Left kidney (tissue), 8 donors: ENCODE measurements at places on chromosomes 7 and 10. TPM values are rescaled to one million over a fixed set of nuclear protein-coding genes. Genes with fewer than 3 reads are reported as not detected.

DNA sequence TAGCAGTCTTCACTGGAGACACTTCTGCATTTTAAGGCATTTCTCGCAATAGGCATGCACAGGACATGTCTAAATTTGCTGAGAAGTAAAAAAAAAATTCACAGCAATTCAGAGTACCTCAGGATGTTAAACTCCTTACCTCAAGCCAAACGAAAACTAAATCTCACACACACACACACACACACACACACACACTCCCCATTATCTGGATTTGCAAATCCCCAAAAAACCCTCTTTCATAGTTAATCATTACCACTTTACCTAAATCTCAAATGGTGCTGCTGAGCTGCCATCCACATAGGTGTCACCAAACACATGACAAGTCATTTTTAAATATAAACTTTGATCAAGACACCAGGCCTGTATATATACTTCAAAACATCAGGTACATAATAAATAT is 31.8 kb downstream of the CACNA2D1 start:
- DNase-seq, result no peak

- no peak for DNase-seq
Observed at GRCh38 chr7:12945901-12946300, 258.5 kb downstream of the ARL4A start.

DNA sequence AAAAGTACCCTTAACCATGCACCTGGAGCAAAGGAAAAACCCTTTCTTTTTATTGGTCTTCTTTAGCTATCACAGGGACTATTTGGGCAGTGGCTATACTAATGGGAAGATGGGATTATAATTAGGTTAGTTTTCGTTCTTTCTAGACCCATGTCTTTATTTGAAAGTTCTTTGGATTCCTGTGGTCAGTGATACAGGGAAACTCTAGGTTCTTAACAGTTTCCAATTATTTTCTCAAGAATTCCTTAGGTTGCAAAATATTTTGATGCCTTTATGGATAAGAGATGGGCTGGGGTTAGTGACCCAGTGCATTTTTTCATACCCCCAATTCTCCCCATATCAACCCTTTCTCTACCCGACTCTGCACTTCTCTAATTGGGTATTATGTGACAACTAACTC is 49.0 kb downstream of the ADD3 start:
- no peak for DNase-seq

GRCh38 chr7:29748286-29749099 is 57.8 kb upstream of the WIPF3 start:
- DNase-seq, result no peak

DNA sequence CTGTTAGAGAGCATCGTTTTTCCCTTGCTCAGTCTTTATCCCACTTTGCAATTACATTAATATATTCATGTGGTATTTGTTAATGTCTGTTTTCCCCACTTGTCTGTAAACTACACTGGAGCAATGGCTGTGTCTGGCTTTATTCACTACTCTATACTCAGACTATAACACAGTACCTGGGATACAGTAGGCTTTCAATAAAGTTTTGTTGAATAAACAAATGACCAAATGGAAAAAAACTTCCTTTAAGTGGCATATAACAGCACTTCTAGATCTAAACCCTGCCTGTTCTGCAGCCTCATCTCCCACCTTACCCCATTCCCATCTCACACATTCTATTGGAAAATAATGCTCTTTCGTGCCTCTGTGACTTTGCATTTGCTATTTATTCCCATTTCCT is 57.3 kb upstream of the SPOCK2 start:
- no peak for DNase-seq

DNA sequence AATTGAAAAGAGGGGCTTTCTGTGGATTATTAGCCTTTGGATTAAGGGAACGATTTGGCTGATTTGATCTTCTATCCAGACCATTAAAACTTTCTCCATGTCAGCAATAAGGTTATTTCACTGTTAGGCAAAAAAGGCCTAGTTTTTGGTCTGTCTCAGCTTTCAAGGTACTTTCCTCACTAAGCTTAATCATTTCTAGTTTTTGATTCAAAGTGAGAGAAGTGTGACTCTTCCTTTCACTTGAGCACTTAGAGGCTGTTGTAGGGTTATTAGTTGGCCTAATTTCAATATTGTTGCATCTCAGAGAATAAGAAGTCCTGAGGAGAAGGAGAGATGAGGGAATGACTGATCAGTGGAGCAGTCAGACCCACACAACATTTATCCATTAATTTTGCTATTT is 596.0 kb upstream of the TPK1 start:
- no peak for DNase-seq

The ATP5MK gene
- polyA plus RNA-seq, result 226 TPM

The CPED1 gene
- polyA plus RNA-seq, result 43.4 TPM

The STK31 gene
- 1.0 TPM for polyA plus RNA-seq

DNA sequence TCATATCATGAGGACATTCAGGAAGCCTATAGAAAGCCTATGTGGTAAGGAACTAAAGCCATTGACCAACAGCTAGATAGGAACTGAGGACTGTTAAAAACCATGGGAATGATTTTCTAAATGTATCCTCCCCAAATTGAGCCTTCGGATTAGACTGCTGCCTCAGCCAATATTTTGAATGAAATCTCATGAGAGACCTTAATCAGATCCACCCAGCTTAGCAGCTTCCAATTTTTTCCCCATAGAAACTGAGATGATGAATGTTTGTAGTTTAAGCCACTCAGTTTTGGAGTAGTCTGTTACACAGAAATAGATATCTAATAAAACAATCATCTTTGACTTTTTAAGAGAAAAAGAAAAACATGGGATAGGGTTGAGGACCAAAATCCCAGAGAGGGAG is 292.0 kb downstream of the HPSE2 start:
- DNase-seq, result no peak

- DNase-seq, result no peak
Observed at GRCh38 chr7:44150466-44150832, 9.3 kb upstream of the MYL7 start.

DNA sequence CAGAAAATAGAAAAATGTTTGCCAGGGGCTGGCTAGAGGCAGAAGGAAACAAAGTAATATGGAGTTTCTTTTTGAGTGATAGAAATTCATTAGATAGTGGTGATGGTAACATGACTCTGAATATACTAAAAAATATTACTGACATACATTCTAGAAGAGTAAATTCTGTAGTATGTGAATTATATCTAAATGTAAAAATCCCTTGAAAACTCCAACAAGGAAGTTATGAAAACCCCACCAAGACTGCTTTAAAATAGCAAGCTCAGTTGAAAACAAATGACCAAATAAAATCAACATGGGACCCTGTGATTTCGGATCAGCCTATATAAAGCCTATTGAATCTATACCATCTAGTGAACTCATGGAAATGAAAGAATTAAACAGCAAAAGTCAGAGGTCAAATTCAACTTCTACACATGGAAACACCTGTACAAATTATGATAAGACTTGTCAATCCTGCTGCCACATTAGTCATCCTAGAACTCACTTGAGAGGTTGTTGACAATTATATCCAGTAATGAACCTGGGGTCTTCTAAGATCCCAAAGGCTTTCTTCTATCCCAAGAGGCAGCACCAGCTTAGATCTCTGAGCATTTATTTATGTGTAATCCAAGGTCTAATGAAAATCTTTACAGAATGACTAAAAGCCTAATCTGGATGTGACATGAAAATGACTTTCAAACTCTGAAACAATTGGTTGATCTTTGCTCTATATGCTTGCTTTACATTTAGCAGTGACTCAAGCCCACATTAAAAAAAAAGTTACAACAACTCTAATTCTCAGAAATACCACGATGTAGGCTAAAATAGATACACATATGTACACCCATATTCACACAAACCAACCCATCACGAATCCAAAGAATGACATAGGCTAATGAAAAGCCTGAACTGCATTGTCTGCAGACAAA is 59.3 kb downstream of the OSBPL3 start:
- no peak for DNase-seq

DNA sequence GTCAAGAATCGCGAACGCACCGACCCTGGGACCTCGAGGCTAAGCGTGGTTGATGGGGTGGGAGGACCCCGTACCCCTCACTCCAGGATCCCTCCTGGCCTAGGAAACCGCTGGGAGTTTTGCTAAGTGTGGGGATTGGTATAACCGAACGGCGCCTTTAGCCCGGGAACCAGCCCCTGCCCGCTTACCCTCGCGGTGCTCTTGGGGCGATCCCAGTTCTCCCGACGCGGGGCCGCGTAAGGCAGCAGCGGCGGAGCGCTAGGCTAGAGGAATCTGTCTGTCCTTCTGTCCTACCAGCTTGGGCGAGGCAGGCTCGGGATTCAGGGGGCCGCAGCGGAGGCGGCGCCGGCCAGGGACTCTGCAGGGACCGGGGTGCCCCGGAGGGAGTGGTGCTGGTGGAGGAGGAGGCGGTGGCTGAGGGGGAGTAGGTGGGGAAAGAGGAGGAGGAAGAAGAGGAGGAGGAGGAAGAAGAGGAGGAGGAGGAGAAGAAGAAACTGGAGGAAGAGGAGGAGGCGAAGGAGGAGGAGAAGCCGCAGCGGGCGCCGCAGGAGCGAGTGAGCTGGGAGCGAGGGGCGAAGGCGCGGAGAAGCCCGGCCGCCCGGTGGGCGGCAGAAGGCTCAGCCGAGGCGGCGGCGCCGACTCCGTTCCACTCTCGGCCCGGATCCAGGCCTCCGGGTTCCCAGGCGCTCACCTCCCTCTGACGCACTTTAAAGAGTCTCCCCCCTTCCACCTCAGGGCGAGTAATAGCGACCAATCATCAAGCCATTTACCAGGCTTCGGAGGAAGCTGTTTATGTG is 439 bp upstream of the EMX2 start:
- DNase-seq, result peak; percentile 90

The SLC26A5 gene
- 0.75 TPM for polyA plus RNA-seq

The RTKN2 gene
- 20.0 TPM for polyA plus RNA-seq

DNA sequence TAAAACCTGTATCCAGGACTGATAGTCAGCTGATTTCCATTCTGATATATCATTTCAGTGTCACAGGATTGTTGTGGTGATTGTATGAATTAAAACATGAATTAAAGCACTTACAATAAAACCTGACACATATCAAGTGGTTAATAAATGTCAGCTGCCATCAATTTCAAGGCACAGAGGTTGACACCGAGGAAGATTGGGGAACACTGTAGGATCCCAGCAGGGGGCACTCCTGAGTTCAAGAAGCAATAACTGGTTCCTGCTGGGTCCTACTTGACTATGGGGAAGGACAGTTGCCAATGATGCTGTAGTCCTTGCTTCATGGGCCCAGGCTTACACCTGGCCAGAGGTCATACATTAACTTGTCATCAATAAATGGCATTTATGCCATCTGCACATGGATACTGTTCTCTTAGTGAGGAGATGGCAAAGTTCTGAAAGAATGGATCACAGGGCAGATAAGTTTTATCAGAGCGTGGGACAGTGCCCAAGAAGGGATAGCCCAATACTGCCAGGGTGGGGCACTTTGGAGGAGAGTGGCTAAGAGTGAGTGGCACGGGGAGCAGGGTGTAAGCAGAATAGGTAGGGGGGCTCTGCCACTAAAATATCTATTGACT is 24.1 kb downstream of the FZD1 start:
- no peak for DNase-seq

GRCh38 chr10:108422286-108422685 is 1257.8 kb upstream of the SORCS1 start:
- DNase-seq, result no peak

- DNase-seq, result no peak
Observed at GRCh38 chr10:74063256-74063655, 65.3 kb downstream of the VCL start.

GRCh38 chr7:87797798-87798403 is 78.3 kb downstream of the SLC25A40 start:
- peak; percentile 46 for DNase-seq

GRCh38 chr7:108875139-108875538 is 305.5 kb downstream of the DNAJB9 start:
- no peak for DNase-seq

- no peak for DNase-seq
Observed at GRCh38 chr7:144032985-144033709, 15.6 kb upstream of the OR2A5 start.

GRCh38 chr10:51960494-51960895 is 261.1 kb upstream of the CSTF2T start:
- peak; percentile 59 for DNase-seq

GRCh38 chr7:2425749-2426148 is 22.3 kb downstream of the CHST12 start:
- no peak for DNase-seq

DNA sequence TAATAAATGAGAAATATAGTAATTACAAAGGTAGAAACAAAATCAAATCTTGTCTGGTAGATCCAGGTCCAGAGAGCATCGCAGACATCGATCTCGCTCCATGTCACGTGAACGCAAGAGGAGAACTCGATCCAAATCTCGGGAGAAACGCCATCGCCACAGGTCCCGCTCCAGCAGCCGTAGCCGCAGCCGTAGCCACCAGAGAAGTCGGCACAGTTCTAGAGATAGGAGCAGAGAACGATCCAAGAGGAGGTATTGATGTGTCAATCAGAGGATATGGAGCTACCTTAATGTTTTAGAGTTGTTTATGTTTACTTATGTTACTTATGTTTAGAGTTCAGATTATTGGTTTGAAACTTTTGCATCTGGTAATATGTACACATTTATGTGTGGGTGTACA is 57.8 kb downstream of the LUC7L2 start:
- no peak for DNase-seq

The LRIT1 gene
- not detected for polyA plus RNA-seq

GRCh38 chr7:104174798-104175197 is 33.0 kb downstream of the ORC5 start:
- no peak for DNase-seq

GRCh38 chr10:60964257-60965235 is 20.6 kb upstream of the RHOBTB1 start:
- peak; percentile 83 for DNase-seq

- no peak for DNase-seq
Observed at GRCh38 chr10:9634466-9634865, 1383.2 kb upstream of the CELF2 start.

The MICALL2 gene
- 7.9 TPM for polyA plus RNA-seq

DNA sequence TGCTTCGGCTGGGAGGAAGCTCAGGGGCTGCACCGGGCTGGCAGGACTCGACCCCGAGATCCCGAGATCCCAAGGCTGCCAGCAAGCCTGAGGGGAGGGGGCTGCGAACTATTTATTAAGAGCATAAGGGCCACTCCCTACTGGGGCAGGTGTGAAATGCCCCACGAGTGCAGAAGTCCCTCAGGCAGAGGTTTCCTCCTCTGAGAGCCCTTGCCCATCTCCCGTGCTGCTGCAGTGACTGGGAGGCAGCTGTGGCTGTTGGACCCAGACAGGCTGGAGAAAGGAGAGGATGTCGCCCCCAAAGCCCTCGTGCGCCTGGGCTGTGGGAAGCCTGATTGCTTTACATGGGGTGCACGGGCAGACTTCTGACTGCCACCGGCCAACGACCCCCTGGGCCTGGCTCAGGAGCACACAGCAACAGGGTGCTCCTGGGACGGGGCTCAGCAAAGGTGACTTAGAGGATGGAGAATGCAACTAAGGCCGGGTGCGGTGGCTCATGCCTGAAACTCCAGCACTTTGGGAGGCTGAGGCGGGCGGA is 39.8 kb downstream of the RGS10 start:
- no peak for DNase-seq

DNA sequence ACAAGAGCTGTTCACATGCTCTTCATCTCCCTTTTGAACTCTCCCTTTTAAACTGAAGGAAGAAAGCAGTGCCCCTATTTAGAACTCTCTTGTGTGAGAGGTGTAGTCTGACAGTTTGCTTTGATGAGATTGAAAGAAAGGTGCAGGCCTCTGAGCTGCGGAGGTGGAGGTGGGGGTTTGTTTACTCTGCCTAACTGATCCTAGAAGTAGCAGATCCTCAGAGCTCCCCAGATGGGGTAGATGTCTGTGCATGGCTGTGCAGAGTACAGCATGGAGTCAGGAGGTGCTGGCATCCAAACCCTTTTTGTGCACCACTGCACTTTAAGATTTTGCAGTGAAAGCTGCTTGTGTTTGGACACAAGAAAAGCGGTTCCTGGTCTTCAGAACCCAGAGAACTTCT is 58.3 kb downstream of the MINDY4 start:
- DNase-seq, result no peak

GRCh38 chr10:35650894-35651293 is 8.8 kb upstream of the FZD8 start:
- DNase-seq, result no peak

The AGAP9 gene
- polyA plus RNA-seq, result 63.4 TPM
